ENCODE measurements at places on chromosomes 6 and 20.

GRCh38 chr20:25126204-25127029 is 44.5 kb upstream of the VSX1 start:
- DNase-seq, result no peak

DNA sequence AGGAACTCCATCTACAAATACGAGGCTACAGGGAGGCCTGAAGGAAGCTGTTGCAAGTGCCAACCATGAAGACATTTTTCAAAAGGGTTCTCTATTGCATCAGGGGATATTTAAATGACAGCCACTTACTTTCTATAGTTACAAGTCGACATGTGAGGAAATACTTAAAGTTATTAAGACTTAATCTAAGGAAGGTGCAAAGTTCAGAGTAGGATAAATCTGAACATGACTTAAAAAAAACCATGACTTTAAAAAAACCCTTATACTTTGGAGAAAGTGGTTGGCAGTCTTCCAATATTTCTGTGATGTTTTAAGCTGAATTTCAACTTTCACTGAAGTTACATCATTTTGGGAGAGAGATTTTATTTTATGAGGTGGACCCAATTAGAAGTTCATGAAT is 56.3 kb upstream of the EMILIN3 start:
- DNase-seq, result no peak

DNA sequence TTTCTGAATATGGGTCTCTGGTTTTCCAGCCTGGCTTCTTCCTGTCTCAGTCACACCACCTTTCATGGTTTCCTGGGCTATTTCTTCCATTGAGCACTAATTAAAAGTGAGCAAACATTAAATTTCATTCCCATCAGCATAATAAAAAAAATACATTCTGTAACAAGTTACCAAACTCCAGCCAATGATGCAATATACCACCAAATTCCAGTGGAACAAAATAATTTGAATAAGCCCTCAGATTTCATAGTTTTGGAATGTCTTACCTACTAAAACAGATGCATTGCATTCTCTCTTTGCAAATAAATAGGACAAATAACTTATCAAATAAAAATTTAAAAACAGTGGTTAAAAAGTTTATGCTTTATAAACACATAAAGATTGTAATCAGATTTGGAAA is 97.8 kb upstream of the PRDM1 start:
- DNase-seq, result no peak

DNA sequence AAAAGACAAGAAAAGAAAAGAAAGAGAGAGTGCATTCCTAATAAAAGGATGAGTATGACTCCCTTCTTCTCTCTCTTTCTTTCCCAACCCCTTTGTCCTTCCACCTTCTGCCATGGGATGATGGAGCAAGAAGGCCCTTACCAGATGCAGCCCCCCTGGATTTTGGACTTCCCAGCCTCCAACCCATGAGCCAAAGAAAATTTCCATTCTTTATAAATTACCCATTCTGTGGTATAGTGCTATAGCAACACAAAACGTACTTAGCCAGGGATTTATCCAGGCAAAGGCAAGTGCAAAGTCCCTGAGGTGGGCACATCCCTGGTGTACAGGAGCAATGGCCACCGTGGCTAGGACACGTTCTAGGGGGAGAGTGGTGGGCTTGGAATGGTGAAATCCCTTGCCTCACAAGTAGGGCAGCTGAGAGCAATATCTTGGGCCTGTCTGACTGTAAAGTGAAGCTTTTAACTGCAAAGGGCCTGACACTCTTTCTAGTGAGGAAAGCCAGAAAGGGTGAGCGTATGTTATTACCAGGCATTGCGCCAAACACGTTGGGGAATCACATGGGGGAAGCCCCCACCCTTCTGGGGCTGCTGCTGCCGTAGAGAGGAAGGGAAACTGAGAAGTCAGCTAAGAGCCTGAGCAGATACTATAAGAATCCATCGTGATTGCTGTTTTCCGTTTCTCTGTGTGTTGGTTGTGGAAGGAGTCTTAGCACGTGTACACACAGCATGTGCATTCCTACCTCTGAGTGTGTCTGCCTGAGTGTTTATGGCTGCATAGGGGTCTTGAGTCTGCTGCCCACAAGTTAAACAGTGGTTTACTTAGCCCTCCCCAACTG is 50.7 kb upstream of the SIRPA start:
- DNase-seq, result no peak

DNA sequence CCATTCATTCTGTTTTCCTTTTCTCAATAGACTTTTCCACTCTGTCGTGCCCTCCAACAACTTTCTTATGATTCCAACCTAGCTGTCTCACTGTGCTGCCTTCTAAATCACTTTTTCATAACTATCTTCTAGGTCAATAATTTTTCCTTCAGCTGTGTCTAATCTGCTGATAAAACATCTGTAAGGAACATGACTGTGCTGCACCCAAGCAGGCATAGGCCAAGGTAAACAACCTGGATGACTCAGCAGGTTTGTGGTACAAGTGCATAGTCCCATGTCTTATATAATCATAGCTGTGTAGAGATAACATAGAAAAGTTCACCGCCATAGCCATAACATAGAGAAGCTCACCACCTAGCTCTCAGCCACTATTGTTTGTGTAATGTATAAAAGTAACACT is 332.3 kb downstream of the PLCB1 start:
- no peak for DNase-seq

- DNase-seq, result no peak
These were observed 73.5 kb downstream of the BFSP1 start for GRCh38 chr20:17457588-17458190.

DNA sequence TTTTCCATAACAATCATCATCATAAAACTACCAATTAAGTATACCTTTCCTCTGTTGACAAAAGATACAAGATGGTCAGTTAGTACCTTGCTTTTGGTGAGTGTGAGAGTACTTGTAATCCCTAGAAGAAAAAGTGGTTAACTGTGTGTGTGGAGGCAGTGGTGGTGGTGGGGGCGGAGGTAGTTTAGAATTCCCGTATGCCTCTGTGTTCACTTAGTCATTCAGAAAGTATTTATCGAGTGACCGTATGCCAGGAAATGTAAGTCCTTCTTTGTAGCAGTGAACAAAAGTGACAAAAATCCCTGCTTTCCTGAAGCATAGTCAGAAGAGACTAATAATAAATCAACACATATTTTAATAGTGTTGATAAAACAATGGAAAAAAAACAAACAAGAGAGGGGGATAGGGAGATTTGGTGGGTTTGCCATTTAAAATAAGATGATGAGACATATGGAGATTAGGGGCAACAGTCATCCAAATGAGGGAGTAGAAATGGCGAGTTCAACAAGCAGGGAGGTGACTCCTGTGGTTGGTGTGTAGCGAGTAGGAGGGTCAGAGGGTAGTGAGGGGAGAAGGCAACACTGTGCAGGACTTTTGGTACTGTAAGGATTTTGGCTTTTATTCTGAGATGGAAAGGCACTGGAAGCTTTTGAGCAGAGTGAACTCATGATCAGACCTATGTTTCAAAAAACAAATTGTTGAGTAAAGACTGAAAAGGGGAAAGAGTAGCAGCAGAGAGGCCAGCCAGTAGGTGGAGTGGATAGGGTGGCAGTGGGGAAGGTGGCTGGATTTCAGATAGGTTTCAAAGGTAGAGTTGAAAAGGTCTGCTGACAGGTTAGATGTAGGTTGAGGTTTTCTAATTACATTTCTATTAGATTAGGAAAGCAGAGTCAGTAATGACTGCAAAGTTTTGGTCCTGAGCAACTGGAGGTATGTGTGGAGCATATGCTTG is 40.3 kb upstream of the SIM1 start:
- DNase-seq, result no peak
